ENCODE measurements at places on chromosomes 3 and 15.

- DNase-seq, result no peak
These were observed 18.7 kb downstream of the TMEM43 start for GRCh38 chr3:14143271-14144225.

GRCh38 chr3:52289747-52290595 is 2.3 kb downstream of the GLYCTK start:
- no peak for DNase-seq

DNA sequence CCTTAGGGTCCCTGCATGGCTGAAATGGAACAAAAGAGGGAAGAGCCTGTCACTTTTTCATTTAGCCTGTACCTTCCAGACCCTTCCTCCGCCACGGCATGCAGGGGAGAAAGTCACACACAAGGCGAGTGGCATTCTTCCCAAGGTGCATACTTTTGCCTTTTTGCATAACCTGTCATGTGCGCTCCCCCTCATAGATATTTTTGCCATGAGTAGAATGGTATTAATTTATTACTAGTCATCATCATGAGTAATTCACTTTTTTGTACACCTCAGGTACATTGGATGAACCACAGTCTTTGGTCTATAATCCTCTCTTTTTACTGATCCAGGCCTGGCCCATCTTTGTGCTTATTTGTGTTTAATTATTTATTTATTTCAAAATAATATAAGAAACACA is 8.9 kb upstream of the BUB1B start:
- DNase-seq, result no peak

DNA sequence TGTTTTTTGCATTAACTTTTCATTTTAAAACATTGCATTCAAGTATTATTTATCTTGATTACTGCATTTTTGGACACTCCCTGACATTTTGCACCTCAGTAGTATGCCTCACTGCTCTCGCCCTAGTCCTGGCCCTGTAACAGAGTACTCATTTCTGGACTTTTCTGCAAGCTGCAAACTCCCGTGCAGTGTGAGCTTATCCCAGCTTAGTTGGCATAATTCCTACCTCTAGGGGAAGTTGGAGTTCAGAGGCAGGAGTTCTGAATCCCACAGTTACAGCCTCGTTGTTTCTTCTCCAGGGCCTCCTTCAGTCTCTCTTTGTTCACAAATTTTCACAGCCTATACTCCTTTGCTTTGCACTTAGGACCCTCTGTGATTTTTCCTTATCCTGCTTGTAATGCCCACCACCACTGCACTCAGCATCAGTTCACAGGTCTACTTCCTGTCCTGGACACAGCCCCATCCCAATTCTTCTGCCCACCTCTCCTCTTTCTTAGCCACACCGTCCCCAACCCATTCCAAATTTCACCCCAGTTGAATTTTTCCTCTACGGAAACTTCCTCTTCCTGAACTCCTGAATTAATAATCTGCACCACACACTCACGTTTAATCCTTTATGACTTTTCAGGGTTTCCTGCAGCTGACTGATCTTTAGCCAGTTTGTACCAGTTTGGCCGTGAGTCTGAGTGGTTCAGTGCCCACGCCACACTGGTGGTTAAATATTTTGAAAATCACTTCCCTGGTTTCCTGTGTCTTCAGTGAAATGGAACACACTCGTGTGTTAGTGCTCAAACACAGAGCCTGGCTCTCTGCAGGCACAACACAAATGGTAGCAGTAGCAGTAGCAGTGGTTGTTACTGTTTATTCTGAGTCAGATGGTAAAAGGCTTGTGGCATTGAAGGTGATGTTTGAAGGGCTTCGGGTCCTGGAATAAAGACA is 6.3 kb upstream of the CTSH start:
- DNase-seq, result no peak

DNA sequence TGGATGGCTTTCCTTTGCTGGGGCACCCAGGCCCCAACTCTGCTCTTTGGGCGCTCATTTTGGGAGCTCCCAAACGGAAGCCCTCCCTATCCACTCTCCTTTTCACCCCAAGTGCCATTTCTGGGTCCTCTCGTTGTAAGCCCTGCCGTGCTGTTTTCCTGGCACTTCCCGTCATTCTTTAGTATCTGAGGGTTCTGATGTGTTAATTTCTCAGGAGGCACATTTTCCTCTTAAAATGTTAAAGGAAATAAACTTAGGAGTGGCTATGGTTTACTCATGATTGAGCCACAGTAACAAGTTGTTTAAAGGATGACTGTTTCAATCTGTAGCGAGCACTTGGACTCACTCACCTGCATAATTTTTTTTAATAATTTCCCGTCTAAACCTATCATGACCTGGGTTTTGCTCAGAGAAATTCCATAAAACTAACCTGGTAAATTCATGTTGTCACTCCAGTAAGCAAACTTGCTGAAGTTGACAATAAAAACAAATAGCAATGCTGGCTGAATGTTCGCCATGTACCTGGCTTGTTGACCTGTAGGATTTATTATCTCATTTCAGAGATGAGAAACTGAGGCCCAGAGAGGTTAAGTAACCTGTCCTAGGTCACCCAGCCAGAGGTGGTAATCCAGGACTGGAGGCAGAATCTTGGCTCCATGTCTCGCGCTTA is 10.6 kb downstream of the ALDH1A3 start:
- no peak for DNase-seq

GRCh38 chr3:30666572-30667279 is 60.3 kb downstream of the TGFBR2 start:
- DNase-seq, result no peak

- no peak for DNase-seq
These were observed 10.0 kb downstream of the PLA2G4B start for GRCh38 chr15:41848631-41849030.

- DNase-seq, result no peak
These were observed 314.7 kb upstream of the CNTN4 start for GRCh38 chr3:1783995-1784394.

DNA sequence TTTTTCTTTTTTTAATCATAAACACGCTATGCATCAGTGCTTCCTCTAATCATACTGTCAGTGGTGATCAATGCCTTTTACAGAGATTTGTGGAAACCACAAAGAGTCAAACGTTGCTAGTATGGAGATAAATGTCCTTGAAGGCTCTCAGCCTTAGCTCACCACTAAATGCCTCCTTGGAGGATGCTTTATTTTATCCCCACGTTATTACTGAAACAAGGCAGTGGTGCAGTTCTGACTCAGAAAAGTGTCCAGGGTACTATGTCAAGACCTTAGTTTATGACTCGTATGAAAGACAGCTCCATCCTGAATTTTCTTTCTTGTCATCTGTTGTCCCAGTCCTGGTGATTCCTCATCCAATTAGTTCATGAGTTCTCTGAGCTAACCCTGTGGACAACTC is 1146.7 kb downstream of the IGSF11 start:
- no peak for DNase-seq

- no peak for DNase-seq
These were observed 50.9 kb upstream of the SPRED1 start for GRCh38 chr15:38201714-38202113.

- DNase-seq, result no peak
These were observed 488.7 kb upstream of the PROK2 start for GRCh38 chr3:72273615-72274014.

- no peak for DNase-seq
These were observed 619.3 kb downstream of the SI start for GRCh38 chr3:164458986-164459385.

All from GM13977 (cell line).